ENCODE measurements at places on chromosomes 4 and X.

DNA sequence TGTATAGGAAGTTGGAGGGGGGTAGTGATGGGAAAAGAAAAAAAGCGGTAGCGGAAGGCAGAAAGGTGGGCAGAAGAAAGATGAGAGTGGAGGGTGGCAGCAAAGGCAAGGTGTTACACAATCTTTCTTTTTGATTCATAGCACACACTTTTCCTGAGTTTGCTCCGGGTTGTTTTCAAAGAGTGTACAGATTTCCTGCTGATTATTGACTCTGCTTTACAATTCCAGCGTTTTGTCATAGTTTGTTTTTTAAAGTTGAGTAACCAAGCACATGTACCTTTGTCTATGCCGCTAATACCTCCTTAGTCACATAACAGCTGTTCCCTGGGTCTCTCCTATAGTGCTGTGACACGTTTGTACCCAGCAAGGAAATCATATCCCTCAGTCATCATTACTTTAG lies 50.3 kb downstream of the AGA start:
- DNase-seq = no peak

GRCh38 chr4:141238186-141238585 lies 17.5 kb downstream of the ZNF330 start:
- no peak for DNase-seq

DNA sequence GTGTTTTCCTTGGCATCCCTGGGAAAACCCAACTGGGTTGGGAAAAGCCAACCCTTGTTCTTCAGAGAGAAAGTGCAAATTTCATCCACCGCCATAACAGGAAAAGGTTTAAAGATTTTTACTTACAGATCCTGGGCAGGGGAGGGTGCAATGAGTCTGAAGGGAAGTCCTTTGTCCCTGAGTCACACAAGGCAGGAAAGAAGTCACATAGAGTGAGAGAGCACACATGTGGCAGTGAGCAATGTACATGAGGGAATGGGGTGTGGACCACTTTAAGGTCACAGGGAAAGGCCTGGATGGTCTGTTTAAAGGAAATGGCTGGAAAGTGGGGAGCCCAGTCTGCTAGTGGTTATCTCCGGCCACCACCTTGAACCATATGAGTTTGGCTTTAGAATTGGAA lies 248.9 kb downstream of the HS3ST1 start:
- no peak for DNase-seq

- DNase-seq = no peak
Observed at GRCh38 chr4:15194520-15194919, 192.2 kb downstream of the CPEB2 start.

GRCh38 chr4:187118602-187119120 lies 395.0 kb upstream of the FAT1 start:
- no peak for DNase-seq

DNA sequence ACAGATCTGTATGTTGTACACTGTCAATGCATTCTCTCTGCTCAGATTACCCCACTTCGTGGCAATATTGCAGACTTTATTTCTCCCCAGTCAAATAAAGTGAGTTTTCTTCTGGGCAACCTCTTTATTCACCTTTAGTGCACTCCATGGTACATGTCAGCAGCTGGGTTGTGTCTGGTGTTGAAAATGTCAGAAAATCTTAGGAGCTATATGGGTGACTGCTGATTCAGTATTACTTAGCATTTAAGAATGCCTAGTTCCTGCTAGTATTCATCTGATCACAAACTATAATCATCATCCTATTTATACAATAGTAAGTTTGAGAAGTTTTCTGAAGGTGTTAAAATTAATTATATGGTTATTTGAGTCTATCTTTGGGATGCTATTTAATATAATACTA lies 112.5 kb downstream of the CFAP299 start:
- no peak for DNase-seq

GRCh38 chr4:54265366-54265765 lies 36.3 kb downstream of the PDGFRA start:
- no peak for DNase-seq

GRCh38 chr4:73405138-73405537 lies 1.1 kb downstream of the ALB start:
- no peak for DNase-seq

DNA sequence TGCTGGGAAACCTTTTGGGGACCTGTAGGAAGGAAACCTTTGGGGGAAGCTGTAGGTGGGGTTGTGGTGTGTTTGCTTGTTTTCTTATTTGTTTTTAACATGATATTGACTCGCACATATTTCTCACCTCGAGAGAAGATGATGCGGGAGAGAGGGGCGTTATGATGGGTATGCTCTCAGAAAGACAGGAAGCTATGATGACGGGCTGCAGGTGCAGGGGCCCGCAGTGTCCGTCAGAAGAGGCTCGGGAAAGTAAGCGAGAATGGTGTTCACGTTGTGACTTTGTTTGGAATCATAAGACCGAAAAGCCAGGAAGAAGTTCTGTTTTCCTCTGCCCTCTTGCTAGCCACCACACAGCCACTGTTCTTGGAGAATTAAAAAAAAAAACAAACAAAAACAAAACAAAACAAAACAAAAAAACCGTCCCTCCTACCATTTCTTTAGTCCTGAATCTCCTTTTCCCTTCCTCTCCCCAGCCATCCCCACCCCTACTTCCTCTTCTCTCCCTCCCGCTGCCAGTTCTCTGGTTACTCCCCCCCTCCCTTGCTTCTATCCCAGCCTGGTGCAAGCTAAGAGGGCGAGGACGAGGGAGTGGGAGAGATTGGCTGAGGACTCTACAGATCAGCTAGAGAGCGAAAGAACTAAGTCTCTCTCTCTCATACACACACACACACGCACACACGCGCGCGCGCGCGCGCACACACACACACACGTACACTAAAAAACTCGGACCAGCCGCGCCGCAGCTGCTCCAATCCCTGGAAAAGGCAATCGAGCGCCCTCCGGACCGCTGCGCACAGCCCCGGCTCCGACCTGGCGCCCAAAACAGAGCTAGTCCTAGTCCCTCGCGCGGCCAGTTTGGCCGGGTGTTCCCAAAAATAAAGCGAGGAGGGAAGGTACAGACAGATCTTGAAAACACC lies at the start of gene BMP3:
TSS of gene BMP3 (plus strand) at position 648 of the 920 bp plus-strand sequence. CDS start 577 bp downstream, outside the sequence.
- DNase-seq = no peak

DNA sequence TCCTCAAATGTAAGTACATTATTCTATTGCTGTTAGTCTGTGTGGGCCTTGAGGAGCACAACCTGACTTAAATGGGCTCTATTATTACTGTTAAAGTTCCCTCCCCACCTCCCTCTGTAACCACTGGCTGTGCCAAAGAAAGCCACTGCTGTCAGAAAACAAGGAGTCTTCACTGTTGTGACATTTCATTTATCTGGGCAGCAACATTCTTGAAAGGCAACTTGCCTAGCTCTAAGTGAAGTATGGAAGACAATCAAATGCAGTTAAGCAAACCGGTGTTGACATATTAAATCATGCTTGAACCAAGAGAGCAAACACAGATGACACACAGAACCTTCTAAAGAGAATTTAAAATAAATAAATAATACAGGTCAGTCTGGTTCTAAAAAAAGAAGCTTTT lies 81.0 kb downstream of the EPHA5 start:
- DNase-seq = no peak

- DNase-seq = peak; percentile 12
Observed at GRCh38 chr4:99088023-99088449, 552 bp downstream of the ADH5 start.

DNA sequence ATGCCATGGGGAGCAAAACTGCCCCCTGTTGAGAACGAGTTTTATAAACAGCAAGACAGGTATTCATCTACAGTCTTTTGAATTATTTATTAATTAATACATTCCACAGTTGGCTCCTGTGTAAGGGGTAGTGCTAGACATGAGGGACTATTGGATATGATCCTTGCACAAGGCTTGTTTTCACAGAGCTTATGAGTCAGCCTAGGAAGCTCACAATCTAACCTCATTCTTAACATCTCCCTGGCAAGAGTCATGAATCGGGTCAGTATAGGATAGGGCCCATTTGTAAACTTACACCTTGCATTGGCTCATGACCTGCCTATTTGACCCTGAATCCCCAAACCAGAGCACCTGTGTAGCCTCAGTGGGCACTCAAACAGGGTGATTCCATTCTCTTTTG lies 209.1 kb upstream of the HCCS start:
- DNase-seq = no peak

DNA sequence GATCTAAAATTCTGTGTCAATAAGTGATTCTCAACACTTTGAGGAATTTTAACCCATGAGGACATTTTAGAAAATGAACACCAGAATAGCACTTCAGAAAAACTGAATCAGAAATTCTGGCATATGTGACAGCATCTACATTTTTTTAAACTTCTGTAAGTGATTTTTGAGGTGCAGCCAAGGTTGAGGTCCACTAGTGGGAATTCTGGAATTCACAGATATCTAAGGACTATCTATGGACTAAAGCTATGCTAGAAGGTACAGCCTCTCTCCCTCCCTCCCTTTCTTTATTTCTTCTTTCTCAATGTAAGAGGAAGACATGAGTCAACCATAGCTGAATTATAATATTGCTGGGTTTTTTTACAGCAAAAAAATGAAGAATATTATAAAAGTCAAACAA lies 508.2 kb upstream of the ATOH1 start:
- no peak for DNase-seq

DNA sequence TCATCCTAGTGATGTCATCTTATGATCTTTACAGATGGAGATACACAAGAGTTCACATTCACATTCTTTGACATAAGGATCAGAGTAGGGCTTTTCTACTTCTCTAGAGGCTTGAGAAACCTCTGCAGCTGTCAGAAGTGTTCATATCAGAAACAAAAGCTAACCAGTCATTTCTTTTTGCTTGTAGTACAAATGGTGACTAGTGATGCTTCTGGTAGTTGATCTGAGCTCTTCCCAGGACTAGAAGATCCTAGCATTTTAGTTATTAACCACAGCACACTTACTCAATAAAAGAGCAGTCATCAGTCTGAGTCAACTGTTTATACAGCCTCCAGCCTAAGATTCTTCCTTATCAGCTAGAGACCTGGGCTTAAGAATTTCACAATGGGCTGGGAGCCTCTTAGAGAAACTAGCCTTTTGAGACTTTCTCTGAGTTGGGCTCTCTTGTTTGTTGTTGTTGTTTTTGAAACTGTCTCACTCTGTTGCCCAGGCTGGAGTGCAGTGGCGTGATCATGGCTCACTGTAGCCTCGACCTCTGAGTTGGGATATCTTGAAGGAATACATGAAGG lies 84.1 kb downstream of the TMEM164 start:
- no peak for DNase-seq

DNA sequence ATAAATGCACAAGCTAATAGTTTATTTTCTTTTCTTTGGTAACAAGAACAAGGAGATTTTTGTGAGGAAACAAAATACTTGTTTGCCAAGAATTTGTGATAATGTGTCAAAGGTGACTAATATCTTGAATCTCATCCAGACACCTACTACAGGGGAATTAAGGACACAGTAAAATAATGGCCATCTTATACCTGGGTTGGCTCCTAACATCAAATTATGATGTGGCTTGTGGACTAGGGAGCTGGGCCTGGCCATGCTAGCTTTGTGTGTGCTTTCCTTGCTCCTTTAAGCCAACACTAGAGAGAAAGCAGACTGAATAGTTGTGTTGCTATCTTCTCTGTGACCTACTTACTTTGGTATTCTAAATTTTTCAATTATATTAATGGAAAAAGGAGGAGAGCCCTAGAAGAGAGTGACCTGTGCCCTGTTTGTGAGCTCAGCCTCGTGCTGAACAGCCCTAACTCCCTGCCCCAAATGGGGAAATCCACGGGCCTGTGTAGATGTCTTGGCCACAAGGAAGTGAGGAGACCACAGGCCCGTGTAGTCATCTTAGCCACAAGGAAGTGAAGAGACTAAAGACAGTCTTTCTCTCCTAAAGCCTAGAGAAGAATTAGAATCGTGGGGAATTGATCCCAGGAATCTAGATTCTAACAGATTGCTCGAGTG lies 23.3 kb downstream of the ARHGAP24 start:
- DNase-seq = peak; percentile 11

DNA sequence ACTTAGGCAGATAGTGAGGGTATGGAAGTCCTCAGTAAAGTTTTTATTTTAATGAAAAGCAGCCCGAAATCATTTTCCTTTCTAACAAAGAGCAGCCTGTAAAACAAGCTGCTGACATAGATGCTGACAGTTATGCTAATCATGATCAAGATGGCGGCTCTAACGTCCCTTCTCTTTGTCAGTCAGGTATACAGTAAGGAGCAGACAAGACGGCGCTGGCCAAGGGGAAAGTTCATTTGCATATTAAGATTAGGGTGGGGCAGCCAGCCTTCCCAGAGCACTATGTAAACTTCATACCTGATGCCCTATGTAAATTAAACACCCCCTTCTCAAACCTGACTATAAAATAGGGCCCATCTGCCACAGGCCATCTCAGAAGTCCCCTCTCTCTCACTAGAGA lies 76.9 kb downstream of the MAGEB10 start:
- no peak for DNase-seq

- no peak for DNase-seq
Observed at GRCh38 chr4:23422878-23423277, 467.0 kb downstream of the PPARGC1A start.

DNA sequence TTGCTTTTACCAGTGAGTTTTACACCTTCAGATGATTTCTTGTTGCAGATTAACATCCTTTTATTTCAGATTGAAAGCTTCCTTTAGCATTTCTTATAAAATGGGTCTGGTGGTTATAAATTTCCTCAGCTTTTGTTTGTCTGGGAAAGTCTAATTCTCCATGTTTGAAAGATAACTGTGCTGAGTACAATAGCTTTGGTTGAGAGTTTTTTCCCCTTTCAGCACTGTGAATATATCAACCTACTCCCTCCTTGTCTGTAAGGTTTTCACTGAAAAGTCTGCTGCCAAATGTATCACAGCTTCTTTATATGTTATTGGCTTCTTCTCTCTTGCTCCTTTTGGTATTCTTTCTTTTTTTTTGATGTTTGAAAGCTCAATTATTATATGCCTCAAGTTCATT lies 53.5 kb upstream of the ACTRT1 start:
- DNase-seq = no peak

DNA sequence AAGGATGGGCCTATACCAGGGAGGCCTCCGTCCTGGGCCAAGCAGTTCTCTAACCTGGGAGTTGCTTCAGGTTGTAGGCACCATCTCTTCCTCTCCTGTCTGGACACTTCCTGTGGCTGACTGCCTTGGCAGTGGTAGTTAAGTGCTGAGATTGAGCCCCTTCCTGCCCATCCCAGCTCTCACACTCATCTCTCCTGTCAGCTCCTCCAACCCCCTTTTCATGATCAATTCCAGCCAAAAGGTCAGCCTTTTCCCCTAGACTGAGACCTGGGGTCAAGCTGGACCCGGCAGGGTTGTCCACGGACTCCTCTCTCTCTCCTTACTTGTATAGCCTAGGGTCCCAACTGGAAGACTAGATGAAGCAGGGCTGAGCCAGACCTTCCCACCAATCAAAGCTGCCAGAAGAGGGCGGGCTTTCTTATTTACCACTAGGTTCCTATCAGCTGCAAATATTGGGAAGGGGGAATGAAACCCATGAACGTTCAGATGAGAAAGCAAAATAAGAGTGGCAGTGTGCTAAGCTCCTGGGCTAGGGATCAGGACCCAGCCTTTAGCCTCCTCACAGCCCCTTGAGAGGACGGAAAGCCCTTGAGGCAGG lies 34.5 kb downstream of the KDM5C start:
- no peak for DNase-seq

GRCh38 chrX:23003116-23003515 lies 3.4 kb downstream of the DDX53 start:
- no peak for DNase-seq
